ENCODE measurements at places on chromosomes 12 and 14. TPM values are rescaled to one million over a fixed set of nuclear protein-coding genes. Genes with fewer than 3 reads are reported as not detected.

The ADAM20 gene
- total RNA-seq = 0.44 TPM

The CPNE6 gene
- not detected for total RNA-seq

The B3GNT4 gene
- total RNA-seq = 1.0 TPM

The CNTN1 gene
- total RNA-seq = not detected

The IFI27 gene
- total RNA-seq = 67.3 TPM

DNA sequence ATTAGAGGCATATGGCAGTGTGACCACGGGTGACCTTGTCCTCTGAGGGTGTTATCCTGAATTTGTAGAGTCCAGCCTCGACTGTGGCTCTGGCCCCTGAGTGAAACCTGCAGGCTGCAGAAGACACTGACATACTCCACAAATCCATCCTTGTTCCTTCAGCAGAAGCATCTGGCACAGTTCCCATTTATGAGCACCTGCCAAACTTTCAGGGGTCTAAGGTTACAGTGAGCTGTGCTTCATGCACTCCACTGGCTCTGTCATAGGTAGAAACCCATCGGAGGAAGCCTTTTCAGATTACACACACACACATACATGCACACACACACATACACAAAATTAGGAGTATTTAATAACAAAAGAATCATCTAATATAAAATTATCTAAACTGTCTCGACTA, 13.6 kb upstream of the NUAK1 start:
- no peak overlapping the region for H3K4me3 ChIP-seq
- no peaks in the 10 kb centered on the region for H3K4me1 ChIP-seq
- H3K27me3 ChIP-seq = peaks cover 11% of the 10 kb centered on the region
- no peak for DNase-seq
- no peaks in the 10 kb centered on the region for H3K36me3 ChIP-seq

DNA sequence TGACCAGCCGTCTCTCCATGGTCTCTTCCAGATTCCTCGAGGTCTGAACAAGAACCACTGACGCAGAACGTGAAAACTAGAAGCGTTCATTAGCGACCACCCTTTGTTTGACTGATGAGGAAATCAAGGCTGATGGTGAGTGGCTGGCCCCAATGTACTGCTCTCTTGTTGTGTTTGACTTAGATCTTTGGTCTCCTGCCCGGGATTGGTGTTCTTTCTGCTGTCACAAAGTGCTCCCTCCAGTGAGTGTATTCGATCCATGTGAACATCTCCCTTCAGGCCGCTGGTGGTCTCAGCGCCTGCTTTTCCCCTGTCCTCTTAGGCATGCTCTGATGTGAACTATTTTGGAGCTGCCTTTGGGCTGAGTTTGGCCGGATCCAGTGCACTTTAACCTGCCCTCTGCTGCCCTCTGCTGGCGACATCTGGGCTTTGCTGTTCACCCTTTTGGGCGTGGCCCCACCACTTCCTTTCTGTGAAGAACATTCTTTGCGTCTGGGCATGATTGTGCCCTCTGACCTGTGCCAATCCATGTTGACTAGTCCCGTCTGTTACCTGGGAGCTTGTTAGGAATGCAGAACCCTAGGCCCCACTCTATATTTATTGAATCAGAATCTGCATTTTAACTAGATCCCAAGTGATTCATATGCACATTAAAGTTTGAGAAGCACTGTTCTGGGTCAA, 279.1 kb downstream of the TTC6 start:
- no peak overlapping the region for H3K27ac ChIP-seq
- no peaks in the 10 kb centered on the region for H3K36me3 ChIP-seq
- H3K27me3 ChIP-seq = no peaks in the 10 kb centered on the region

DNA sequence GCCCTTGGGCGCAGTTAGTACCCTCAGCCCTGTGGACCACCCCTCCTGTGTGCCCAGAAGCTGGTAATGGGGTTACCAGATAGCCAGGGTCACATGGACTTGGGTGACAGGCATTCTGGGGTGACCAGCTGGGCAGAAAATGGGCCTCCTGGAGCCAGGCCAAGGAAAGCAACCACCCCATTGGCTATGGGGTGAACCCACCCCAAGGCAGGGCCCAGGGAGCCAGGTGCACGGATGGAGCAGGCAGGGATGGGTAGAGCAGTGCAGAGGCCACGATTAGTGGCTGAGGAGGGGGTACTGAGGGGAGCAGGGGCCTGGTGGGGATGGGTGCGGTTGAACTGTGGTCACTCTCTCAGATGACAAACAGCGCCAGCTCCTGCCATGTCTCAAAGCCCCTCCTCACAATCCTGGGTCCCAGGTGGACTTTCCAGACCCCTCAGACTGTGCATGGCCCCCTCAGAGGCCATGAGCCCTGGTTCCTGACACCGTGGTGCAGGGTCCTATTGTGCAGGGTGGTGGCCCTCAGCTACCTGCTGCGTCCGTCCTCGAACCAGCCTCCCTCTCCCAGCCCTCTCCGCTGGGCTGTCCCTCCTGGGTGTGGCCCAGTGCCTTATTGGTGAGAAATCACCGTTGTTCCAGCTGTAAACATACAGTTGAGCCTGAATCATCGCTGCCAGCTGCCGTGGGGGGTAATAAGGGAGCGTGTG, 23.4 kb upstream of the BEGAIN start:
- H3K27me3 ChIP-seq = no peaks in the 10 kb centered on the region
- H3K4me3 ChIP-seq = no peak overlapping the region
- H3K4me1 ChIP-seq = no peaks in the 10 kb centered on the region
- DNase-seq = no peak
- H3K27ac ChIP-seq = no peak overlapping the region

- no peaks in the 10 kb centered on the region for H3K27me3 ChIP-seq
- H3K36me3 ChIP-seq = no peaks in the 10 kb centered on the region
- H3K4me3 ChIP-seq = no peak overlapping the region
- DNase-seq = no peak
- H3K4me1 ChIP-seq = peaks cover 5% of the 10 kb centered on the region
Observed at GRCh38 chr14:99030454-99030853, 241.5 kb downstream of the BCL11B start.

- no peak overlapping the region for H3K27ac ChIP-seq
- DNase-seq = no peak
- H3K4me1 ChIP-seq = no peaks in the 10 kb centered on the region
- no peaks in the 10 kb centered on the region for H3K36me3 ChIP-seq
- no peak overlapping the region for H3K4me3 ChIP-seq
Observed at GRCh38 chr14:19949218-19949617, 18.5 kb downstream of the OR4K1 start.

DNA sequence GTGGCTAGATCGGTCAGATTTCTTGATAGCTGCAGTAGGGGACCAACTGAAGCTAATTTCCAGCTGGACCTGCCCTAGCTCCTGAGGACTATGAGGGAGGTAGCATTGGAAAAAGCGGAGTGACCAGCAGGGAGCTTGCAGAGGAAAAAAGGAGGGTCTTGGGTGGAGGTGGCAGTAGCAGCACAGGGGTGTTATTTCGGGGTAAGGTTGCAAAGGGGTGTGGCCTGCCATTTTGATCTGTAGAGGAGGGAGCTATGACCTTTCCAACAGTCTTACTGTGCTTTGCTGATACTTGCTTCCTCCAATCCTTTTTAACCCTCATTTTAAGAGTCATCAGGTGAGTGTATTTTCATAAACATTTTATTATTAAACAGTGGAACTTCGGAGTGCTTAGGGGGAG, 83.8 kb upstream of the NRXN3 start:
- H3K4me3 ChIP-seq = no peak overlapping the region
- H3K27ac ChIP-seq = no peak overlapping the region
- DNase-seq = no peak
- H3K27me3 ChIP-seq = no peaks in the 10 kb centered on the region

- peaks cover 3% of the 10 kb centered on the region for H3K4me1 ChIP-seq
- no peaks in the 10 kb centered on the region for H3K27me3 ChIP-seq
- H3K4me3 ChIP-seq = no peak overlapping the region
- no peak overlapping the region for H3K27ac ChIP-seq
- H3K36me3 ChIP-seq = no peaks in the 10 kb centered on the region
- DNase-seq = no peak
Observed at GRCh38 chr14:31059152-31059924, 33.2 kb upstream of the STRN3 start.

DNA sequence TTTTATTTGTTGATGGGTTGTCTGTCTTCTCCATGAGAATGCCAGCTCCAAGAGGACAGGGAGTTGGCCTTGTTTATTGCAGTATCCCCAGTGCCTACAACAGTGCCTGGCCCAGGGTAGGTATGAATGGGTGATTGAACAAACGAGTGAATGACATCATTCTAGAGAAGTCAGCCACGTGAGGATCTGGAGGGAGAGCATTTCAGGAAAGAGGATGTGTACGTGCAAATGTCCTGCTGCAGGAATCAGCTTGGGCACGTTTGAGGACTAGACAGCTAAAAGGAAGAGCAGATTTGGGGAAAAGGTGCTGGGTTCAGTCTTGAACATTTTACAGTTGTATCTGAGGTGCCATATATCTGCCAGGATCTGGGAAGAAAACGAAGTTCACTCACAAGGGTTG, 97.1 kb downstream of the PTPN11 start:
- no peak overlapping the region for H3K4me3 ChIP-seq
- peaks cover 3% of the 10 kb centered on the region for H3K4me1 ChIP-seq

- no peak for DNase-seq
- no peaks in the 10 kb centered on the region for H3K27me3 ChIP-seq
- no peaks in the 10 kb centered on the region for H3K4me1 ChIP-seq
- no peak overlapping the region for H3K27ac ChIP-seq
- no peak overlapping the region for H3K4me3 ChIP-seq
Observed at GRCh38 chr12:71240946-71241345, 83.1 kb upstream of the TSPAN8 start.

DNA sequence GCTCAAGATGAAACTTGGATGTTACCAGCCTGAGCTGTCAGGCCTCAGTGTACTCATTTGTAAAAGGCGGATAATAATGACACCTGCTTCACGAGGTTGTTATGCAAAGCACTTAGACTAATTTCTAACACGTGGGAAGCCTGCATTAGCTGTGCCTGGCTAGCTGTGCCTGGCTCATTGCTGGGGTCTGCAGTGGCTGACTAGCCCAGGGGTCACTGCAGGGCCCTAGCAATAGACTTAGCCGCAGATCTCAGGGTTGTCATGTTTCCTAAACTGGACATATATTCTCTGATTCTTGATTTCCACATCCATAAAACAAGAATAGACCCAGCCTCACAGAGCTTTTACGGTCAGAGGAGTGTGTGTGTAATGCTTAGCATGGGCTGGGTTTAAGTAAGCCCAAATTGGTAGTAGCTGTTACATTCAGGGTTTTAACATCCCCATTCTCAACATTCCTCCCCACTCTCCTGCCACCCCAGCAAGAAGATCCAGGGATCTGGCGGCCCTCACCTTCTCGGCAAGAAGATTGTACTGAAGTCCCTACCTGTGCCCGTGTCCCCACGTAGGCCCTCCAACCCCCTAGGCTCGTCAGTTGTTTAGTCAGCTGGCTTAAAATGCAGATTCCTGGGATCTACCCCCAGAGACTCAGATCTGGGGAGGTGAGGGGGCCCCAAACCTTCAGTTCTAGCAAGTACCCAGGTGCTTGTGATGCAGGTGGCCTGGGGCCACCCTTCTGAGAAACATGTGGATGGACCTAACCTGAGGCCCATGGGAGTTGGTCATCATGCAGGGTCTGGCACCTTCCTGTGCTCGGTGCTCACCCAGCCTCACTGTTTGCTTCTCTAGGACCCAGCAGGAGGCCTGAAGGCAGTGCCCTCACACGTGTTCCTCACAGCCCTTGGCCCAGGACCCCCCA, 8.6 kb downstream of the NR4A1 start:
- H3K27ac ChIP-seq = no peak overlapping the region
- no peak for DNase-seq
- H3K4me1 ChIP-seq = no peaks in the 10 kb centered on the region
- no peaks in the 10 kb centered on the region for H3K27me3 ChIP-seq

DNA sequence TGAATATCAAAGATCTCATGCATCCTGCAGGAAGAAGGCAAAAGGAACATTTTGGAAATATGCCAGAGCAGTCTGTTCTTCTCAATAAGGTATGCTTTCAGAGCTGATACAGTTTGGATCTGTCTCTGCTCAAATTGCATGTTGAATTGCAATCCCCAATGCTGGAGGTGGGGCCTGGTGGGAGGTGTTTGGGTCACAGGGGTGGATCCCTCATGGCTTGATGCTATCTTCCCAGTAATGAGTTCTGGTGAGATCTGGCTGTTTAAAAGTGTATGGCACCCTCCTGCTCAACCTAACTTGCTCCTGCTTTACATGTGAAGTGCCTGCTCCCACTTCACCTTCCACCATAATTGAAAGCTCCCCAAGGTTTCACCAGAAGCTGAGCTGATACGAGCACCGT, 76.6 kb downstream of the RIN3 start:
- no peak for DNase-seq
- H3K4me3 ChIP-seq = no peak overlapping the region
- H3K4me1 ChIP-seq = peaks cover 49% of the 10 kb centered on the region
- peaks cover 20% of the 10 kb centered on the region for H3K36me3 ChIP-seq

DNA sequence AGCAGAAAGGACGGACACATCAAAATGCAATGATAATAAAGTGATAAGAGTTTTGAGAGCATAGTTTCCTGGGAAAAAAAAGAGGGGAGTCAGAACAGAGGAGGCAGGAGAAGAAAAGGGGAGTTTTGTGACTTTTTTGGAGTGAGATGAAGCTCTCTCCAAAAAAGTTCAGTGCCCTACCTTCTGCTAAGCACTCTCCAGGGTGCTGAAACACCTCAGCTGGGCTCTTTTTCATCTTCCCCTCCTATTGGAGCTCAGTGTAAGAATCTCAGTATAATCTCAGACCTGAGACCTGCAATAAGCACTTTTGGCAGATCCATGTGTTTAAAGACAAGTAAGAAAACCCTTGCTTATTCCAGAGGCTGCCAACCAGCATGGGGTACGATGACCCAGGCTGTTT, 58.9 kb upstream of the SRRM4 start:
- no peak overlapping the region for H3K4me3 ChIP-seq
- H3K27ac ChIP-seq = no peak overlapping the region
- DNase-seq = no peak
- no peaks in the 10 kb centered on the region for H3K27me3 ChIP-seq

- H3K36me3 ChIP-seq = peaks cover 3% of the 10 kb centered on the region
- DNase-seq = peak; percentile 89
- H3K27ac ChIP-seq = no peak overlapping the region
- H3K4me3 ChIP-seq = no peak overlapping the region
- H3K4me1 ChIP-seq = peaks cover 13% of the 10 kb centered on the region
Observed at GRCh38 chr12:15532364-15532977, 210.2 kb downstream of the PTPRO start.

DNA sequence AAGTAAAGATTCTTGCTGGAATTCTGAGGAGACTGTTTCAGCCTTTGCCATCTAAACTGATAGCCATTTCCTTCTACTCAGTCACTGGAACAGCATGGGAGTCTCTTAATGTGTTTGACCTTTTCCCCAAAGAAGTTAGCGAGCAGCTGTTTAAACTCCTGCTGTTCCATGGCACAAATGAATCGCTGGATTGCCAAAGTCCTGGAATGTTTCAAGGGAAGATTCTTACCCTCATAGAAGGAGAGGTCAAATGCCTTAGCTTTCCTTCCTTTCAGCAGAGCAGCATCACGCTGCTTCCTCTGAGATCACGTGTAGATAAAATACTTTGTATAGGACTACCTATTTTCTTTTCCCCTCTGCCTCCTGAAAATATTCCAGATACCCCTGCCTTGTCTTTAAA, 10.5 kb upstream of the NR2C1 start:
- no peaks in the 10 kb centered on the region for H3K4me1 ChIP-seq
- peaks cover 6% of the 10 kb centered on the region for H3K27me3 ChIP-seq
- H3K36me3 ChIP-seq = no peaks in the 10 kb centered on the region
- H3K4me3 ChIP-seq = no peak overlapping the region
- peak; percentile 41 for DNase-seq

Data from activated CD4-positive, alpha-beta T cell treated with anti-CD3 and anti-CD28 coated beads, Interleukin-2, amount 10 ng/mL, durations not matched to agents 24 days and 14 days (primary cell).